ENCODE measurements at places on chromosomes 16 and 17.

DNA sequence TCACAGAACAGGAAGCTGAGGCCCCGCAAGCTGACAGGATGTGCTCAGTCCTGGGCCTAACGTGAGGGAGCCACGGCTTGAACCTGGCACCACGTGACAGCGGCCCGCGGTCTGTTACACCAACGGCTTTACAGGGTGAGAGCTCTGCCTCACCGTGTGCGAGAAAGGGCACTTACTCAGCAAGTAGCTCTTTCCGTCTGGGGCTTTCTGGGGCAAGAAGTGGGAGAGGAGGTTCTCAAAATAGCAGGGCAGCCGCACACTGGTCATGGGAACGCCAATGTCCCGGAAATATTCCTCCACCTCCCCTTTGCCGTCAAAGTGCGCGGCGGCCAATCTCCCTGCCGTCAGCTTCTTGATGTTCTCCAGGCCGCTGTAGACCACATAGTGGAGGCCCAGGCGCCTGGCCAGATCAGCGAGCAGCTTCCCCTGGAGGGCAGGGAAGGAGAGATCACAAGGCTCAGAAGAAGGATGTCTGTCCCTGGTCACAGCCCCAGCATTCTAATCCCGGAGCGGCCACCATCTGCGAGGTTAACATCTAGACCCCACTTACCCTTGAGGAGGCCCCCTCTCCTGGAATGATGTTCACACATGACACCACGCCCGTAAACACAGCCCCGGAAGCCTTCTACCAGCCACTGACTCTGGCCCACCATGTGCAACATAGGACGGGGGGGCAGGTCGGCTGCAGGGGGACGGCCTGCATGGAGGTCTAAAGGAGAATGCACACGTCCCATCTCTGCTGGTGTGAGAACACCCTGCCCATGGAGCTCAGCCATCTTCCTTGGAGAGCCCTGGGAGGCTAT, 8.2 kb downstream of the NMRAL1 start:
- DNase-seq: no peak

- DNase-seq: no peak
Observed at GRCh38 chr17:77246110-77247047, 105.6 kb downstream of the SEC14L1 start.

DNA sequence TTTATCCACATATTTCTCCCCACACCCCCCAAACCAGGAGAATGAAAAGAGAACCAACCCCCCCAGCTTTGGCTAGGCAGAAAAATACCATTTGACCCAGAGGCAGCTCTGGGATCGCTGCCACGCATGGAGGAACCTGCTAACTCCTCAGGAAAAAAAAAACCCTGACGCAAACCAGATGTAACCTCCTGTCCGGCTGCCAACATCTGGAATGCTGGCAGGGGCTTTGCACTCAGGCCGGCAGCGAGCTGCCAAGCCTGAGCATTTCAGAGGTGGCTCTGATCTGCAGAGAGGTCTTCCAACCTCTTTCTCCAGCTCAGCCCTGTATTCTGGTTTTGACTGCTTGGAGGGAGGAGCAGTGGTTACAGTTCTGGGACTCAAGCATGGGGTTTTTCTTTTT, 8.2 kb downstream of the IGFBP4 start:
- no peak for DNase-seq

DNA sequence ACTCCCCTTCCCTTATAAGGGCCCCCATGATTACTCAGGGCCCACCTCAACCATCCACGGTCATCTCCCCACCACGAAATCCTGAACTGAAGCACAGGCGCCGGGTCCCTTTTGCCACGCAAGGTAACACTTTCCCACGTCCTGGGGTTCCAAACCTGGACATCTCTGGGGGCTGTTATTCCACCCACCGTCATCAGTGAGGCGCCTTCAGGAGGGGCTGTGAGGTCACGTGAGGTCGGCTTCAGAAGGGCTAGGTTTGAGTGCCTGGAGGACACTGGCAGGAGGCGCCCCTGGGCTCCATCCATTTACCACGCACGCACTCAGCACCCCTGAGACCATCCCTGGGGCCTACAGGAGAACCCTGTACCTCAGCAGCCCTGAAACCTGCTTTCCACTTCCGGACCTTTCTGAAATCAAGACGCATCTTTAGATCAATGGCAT, 4.1 kb downstream of the CD2BP2 start:
- DNase-seq: no peak

DNA sequence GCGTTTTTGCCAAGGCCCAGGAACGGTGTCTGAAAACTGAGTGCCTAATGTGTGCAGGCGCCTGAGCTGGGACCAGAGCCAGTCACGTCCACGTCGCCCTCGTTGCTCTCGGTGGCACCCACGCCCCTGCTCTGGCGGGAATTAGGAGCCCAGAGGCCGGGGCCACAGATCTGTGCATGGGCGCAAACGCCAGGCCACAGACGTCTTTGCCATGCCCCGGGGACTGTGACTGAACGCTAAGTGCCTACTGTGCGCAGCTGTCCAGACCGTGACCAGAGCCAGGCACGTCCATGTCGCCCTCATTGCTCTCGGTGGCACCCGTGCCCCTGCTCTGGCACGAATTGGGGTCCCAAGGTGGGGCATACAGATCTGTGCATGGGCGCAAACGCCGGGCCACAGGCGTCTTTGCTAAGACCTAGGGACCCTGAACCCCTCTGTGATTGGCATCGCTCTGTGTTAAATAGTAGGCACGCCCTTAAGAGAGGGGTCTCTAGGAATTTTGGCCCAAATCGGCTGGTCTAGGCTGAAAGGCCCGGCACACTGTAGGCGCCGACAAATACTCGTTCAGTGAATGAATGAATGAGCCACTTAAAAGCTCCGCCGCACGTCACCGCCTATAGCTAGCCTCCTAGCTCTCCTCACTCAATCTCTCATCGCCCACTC, 827 bp upstream of the UBALD1 start:
- DNase-seq: no peak

GRCh38 chr17:37142294-37142896, 193.6 kb downstream of the AATF start:
- DNase-seq: no peak

- no peak for DNase-seq
Observed at GRCh38 chr16:72203401-72203800, 31.4 kb upstream of the PMFBP1 start.

DNA sequence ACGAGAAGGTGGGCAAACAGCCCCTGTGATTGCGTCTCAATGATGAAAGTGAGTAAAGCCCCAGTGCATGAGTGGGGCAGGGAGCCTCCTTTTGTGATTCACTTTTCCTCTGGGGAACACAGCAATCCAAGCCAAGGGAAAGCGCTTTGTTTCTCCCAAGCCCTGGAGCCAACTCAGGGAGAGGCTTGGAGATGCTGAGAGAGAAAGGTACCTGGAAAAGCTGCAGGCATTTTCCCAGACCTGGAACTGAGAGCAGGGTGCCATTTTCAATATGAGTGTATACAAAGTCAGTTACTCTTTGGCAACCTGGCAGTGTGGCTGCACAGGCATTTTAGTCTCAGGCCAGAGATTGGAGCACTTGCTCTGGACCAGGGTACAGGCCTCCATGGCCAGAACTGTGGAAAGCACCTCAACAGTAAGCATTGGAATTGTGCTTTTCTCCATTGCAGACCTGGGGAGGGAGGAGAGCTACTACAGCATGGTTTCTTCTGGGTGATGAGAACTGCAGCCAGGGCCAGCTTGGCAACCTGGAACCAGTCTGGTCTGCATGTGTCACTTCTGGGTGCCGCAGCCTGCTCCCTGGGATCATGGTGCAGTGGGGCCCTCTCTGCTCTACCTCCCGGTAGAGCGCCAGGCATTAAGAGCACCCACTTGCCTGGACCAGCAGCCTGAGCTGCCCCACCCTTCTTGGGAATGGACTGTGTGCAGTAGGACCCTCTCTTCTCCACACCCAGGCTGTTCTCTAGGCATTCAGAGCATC, 89.0 kb upstream of the CDH5 start:
- DNase-seq: no peak

DNA sequence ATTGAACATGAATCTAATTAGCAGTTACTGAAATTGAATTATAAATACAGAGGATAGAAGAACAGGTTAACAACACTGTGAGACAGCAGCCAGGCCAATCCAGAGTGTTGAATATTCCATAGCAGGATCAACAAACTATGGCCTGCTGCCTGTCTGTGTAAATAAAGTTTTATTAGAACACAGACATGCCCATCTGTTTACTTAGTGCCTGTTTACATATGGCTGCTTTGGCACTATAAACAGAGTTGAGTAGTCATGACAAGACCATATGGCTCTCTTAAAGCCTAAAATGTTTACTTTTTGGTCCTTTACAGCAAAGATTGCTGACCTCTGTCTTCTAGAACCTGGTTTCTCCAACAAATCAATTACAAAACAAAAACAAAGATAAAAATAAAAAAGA, 115.4 kb upstream of the CDC42EP4 start:
- no peak for DNase-seq

GRCh38 chr16:22323959-22324786, 27.0 kb downstream of the POLR3E start:
- no peak for DNase-seq

- DNase-seq: no peak
Observed at GRCh38 chr17:78600181-78600721, 23.1 kb upstream of the DNAH17 start.

GRCh38 chr16:23147666-23148065, 1.6 kb downstream of the USP31 start:
- DNase-seq: no peak

DNA sequence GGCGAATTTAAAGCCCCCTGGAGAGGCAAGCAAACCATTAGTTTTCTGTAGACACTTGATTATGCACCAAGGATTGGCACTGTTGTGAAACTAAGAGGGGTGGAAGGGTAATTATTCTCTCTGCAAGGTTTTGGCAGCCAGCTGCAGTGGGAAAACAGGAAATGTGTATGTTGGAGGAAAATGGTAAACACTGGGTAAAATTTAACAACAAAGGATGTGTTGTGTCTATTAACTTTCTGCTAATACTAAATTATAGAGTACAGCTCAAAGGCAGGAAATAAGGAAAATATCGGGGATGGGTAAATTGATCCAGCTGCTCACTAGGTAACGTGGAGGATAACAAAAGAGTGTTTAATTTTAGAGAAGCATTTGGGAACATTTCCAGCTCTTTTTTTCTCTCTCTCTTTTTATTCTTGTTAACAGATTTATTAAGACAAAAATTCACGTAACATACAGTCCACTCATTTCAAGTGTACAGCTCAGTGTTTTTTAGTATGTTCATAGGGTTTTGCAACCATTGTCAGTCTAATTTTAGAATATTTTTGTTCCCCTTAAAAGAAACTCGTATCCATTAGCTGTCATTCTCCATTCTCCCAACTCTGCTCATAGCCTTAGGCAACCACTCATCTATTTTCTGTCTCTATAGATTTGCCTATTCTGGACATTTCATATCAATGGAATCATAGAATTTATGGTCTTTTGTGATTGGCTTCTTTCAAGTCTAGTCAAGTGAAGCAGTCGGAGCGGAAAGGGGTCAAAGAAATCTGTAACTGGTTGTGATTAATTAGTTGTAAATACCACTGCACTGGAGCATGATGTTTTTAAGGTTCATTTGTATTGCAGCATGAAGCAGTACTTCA, 41.8 kb downstream of the TANGO6 start:
- DNase-seq: no peak

- no peak for DNase-seq
Observed at GRCh38 chr16:70753228-70753627, 47.7 kb downstream of the VAC14 start.

- DNase-seq: no peak
Observed at GRCh38 chr16:85019659-85020245, 7.8 kb upstream of the KIAA0513 start.

DNA sequence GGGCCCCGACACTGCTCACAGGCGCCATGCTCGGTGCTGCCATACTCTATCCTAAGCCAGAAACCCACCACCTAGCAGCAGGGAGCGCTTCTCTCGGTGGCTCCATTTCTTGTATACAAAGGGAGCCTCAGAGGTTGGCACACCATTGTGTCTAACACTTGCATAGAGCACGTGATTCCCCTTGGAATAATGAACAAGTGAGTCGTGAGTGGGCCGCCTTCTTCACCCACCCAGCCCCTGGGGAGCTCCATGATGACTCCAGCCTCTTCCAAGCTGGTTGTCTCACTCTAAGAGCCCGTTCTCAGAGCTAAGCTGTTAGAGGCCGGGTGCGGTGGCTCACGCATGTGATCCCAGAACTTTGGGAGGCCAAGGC, 82.3 kb upstream of the ZNF469 start:
- no peak for DNase-seq

DNA sequence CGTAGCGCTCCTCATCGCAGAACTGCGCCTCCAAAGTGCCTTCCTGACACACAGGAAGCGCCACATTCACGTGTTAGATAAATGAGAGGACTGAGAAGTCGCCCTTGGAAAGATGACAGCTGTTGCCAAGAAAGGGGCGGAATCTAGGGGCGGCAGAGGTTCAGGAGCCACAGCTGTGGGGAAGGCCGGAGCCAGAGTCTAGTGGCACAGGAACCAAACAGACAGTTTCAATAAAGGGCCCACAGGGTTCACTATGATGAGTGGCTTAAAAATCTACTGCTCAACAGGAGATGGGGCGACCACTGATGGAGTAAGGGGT, 4.7 kb downstream of the FLCN start:
- DNase-seq: no peak

DNA sequence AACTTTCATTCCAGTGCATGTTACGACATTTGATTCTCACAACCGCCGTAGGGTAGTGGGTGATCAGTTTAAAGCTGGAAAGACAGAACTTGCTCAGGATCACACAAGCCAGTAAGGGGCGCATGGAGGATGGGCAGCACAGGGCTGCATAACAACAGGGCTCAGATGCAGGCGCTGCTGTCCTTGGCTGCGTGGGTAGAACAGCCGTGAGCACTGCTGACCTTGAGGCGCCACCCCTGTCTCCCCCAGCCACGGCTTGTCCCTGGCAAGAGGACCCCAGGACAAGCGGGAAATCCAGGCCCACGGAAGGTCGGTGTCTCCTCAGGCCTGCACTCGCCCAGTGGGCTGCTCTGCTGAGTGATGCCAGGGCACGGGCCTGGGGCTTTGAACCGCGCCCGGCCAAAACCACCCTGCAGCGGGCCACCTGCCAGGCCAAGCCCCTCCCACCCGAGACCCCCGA, 84.7 kb downstream of the LMF1 start:
- DNase-seq: no peak

DNA sequence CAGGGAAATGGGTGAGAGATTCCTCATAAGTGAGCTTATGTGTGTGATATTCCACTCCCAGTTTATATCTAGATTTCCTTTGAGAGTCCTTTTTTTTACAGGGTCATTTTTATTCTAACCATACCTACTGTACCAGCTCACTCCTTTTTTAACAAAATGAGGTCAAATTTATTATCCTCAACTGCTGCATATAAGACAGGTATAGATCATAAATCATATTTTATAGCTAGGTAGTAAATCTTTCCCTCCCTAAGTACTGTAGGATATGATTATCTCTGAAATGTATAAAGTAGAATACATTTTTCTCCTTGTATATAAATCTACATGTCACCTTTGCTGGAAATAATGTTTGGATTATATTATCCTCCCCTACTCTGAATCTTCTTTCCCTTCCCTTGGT, 31.5 kb downstream of the AP2B1 start:
- DNase-seq: no peak
